Caudate nucleus (tissue), 63 donors: ENCODE measurements at places on chromosomes 3 and 15.

DNA sequence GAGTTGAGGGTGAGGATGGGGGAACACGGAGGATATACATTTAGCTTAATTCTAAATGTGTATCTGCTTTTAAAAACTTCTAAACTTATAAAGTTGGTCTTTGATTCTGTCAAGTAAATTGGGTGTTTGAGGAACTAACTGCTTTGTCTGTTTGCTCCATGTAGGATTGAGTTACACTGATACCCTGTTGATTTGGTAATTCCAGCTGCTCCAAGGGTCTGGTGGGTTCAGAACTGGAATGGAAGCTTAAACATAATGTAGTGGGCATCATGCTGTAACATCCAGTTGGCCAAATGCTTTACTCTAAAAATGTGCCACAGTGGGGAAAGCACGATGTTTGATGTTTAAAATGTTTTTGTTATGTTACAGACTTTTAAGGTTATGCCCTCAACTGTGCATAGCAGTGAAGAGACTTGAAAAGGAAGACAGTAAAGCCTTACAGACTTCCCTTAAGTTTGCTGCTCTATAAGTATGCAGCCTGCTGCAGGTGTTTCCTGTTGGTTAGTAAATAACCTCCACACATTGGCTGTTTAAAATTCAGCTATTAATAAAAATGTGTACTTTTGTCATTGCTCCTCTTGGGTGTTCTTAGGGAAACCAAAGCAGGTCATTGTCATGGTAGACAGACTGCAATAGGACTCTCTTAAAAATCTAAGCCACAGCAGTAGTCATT, 5.9 kb upstream of the EDEM1 start:
- DNase-seq: no peak

- no peak for DNase-seq
Observed at GRCh38 chr3:59450946-59451763, 401.3 kb upstream of the CFAP20DC start.

GRCh38 chr15:58487041-58487723, 55.4 kb downstream of the LIPC start:
- no peak for DNase-seq

DNA sequence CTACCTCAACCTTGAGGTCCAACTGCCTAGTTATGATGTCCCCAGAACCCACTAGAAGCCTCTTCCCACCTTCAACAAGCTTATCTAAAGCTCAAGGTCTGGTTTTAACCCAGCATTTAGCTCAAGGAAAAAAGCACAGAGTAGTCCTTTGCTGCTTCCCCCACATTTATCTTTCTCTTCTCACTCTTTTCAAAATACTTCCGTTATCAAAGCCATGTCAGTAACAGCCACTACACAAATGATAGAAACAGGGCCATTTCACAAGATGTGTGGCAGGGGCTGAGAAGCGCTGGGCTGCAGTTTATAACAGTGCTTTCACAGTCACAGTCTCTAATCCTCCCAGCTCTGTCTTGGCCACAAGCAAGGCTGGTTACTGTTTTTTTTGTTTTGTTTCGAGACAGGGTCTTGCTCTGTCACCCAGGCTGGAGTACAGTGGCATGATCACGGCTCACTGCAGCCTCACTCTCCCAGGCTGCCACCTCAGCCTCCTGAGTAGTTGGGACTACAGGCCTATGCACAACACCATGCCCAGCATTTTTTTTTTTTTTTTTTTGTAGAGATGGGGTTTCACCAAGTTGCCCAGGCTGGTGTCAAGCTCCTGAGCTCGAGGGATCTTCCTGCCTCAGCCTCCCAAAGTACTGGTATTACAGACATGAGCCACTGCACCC, 218.8 kb downstream of the OSBPL10 start:
- DNase-seq: no peak

- DNase-seq: no peak
Observed at GRCh38 chr3:98797905-98798304, 34.8 kb downstream of the ST3GAL6 start.

DNA sequence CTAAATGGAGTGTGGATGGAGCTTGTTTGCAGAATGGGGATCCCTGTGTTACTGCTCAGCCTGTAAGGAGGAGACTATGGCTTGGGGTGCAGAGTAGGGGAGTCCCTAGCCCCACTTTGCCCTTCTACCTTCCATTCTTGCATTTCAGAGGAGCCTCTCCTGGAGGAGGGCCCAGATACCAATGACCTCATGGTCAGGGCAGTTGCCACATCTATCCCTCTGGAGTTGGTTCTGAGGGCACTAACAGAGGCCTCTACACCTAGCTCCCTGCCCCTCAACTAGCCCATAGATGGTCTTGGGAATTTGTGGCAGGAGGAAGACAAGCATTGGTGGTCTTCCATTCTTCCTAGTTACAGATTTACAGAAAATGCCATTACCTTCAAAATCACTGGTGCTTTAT, 6.1 kb downstream of the SKOR1 start:
- no peak for DNase-seq

DNA sequence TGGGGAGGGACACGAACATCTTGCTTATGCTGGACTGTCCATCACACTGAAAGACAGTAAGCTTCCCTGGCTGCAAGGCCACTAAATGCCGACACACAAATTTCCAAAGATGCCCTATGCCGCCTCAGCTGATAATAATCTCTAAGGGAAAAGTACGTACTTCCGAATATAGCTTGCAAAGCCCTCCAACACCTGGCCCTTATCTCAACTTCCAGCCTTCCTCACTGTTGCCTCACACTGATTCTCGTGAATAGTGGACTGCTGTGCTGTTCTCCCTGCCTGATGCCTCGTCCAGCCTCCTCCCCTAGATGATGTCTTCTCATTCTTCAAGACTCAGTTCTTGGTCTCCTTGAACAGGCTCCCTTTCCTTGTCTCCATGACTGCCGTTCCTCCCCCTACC, 72.3 kb downstream of the CD47 start:
- DNase-seq: no peak

- DNase-seq: no peak
Observed at GRCh38 chr3:5021116-5022092, 42.2 kb downstream of the BHLHE40 start.

DNA sequence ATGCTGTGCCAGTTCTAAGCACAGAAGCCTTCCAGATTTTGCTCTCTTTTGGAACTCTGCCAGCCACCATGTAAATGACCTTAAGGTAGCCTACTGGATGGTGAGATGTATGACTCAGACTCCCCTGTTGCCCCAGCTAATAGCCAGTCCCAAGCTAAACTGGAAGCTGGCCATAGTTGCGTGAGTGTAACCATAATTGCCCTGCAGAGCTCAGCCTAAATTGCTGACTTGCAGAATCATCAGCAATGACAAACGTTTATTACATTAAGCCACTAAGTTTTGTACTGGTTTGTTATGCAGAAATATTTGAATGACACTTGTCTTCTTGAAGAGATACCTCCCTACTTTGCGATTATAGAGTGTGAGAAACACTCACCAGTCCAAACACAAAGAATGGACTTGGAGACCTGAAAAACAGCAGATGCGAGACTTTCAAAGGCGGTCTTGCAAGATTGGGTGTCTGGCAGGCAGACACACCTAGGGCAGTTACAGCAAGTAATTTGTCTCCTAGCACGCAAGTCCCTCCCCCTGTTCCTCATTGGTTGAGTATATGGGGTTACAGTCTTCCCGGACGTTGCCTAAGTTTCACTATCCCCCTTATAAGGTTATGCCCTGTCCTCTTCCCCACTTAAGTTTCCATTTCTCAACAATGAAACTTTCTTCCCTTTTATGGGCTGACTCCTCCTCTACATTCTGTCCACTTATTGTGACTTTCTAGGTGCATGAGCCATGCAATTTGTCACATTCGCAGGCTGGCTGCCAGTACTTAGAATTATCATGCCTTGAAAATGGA, 83.6 kb upstream of the XCR1 start:
- DNase-seq: no peak

GRCh38 chr3:116048991-116049390, 396.3 kb downstream of the LSAMP start:
- DNase-seq: no peak

DNA sequence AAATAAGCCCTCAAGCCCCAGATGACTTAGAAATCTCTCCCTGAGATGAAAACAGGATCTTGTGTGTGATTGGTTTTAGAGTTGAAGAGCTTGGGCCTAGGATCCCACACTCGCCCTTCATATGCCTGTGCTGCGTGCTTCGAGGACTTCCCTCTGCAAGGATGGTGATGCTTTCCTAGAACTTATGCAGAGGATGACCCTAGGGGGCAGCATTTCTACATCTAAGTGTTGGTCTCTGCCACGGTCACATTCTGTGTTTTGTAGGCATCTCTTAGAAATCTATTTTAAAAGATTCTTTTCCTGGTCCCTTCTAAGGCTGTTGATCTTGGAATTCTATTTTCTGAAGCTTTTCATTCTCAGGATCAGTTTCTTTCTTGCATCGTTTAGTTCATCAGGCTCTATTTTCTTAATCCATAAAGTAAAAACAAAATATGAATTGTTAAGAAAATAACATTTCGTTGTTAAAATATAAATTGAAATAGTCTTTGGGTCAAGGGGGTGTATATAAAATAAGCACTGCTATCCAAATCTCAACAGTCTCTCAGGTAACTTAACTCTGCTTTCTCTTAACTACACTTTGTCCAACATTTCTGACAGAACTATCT, 45.7 kb downstream of the WDR76 start:
- DNase-seq: peak; percentile 55

DNA sequence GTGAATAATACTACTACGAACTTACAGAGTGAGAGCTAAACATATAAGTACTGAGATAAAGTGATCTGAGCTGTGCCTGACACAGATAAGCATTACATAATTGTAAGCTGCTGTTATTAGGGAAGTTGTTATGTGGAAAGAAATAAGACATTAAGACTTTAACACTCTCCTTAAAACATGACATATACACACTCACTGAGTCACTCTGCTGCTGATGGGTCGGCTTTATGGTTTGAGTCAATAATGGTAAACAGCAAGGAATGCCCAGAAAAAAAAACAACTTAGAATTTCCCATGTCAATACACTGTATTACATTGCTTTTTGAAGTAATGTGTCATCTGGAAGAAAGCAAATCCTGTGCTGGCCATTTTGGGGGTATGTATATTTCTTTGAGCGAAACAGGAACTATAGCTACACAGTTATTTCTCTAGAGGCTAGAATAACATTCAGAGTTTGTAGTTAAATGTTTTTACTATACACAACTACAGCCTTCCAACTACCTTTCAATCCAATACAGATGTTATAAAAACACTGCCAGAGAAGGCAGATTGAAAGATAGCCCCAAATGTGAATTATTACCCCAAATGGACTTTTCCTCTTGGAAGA, 22.8 kb upstream of the SPRED1 start:
- no peak for DNase-seq

- DNase-seq: no peak
Observed at GRCh38 chr3:44069276-44069675, 172.4 kb upstream of the TOPAZ1 start.

GRCh38 chr3:183692436-183692835, 5.2 kb upstream of the YEATS2 start:
- no peak for DNase-seq

DNA sequence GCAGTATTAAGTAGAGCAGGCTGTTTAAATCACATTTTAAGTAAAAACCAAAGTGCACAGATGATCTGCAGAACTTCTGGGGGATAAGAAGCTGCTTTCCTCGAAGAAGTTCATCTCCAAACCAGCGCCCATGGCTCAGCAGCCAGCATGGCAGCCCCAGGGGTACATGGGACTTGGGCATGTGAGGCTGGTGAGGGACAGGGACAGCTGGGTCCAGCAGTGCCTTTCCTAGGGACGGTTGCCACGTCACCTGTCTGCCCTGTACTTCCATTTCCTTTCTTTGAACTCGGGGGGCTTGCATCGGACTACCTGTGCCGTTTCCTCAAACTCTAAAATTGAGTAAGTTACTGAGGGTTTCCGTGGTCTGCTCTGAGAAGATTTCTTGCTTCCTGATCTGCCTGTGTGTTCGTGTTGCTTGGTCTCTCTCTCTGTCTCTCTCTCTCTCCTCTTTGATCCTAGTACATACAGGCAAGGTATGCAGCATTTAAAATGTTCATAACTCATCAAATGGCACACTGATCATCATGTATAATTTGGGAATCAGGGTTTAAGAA, 67.6 kb downstream of the IGF1R start:
- DNase-seq: no peak

DNA sequence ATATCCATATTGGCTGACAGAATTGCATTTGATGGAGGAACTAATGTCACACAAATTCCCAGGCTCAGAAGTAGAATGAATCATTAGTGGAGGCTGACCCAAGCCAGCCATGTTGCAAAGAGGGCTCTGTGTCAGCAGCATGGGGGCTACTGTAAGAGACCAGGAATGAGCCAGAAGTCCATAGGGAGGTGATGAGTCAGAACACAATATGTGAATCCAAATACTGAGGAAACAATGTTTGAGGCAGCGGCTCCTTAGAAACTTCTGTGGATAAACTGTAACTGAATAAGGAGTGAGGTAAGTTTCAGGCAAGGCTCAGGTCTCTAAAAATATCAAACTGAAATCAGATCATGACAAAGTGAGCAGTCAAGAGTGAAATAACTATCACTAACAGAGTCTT, 170.7 kb downstream of the WDR72 start:
- DNase-seq: no peak

- DNase-seq: no peak
Observed at GRCh38 chr3:14837186-14837877, 18.6 kb downstream of the FGD5 start.

DNA sequence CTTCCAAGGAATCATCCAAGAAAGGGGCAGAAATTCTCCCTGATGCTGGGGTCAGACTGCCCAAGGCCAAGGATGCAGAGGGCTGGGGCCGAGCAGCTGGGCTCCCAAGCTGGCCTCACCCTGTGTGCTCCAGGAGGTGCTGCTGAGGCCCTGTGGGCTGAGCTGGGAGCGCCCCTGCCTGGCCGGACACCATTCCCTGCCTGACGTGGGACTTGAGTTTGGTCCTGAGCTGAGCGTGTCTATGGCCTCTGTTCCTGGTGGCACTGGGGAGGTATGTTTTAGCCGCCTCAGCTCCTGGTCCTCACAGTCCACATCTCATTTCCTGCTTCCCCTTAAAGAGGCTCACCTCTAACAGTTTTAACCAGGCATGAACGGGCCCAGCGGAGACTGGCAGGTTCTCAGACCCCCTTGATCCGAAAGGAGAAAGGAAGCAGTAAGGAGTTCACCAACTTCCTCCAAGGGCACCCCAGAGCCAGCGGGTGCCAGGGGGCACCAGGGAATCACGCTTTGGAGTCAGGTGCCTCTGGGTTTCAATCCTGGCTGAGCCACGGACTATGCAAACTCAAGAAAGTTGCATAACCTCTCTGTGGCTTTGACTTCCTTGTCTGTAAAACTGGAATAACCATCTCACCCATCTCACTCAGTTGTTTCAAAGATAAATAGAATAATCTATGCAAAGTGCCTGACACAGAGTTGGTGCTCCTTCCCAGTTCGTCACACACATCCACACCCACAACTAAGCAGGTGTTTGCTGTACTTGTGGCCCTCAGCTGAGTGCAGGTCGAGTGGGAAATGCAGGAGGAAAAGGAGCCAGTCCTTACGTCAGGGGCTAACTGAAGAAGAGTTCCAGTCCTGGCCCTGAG, 48.6 kb downstream of the SLC12A8 start:
- no peak for DNase-seq

GRCh38 chr15:89489376-89489775, 7.0 kb downstream of the RHCG start:
- no peak for DNase-seq
